Fibroblast of skin of left quadriceps (primary cell): ENCODE measurements at places on chromosomes 6 and 20.
A peak's percentile ranks its signal among the peaks of the same experiment; 100 is the strongest.

GRCh38 chr20:48286601-48287000, 501.3 kb upstream of the SULF2 start:
- no peak for DNase-seq

DNA sequence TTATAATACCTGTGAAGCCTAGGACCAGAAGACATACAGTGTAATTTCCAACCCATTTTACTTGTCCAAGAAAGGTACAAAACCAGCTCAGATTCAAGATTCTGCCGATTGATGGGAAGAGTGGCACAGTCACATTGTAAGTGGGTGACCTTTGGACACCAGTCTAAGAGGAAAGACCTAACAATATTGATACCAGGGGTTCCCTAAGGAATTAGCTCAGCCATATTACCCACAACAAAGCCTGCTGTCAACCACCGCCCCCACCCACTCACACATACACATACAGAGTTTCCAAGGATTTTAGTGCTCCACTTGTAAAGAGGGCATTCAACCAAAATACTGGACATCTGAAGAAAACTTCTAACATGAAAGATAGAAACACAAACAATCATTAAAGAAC, 27.9 kb upstream of the TMEM181 start:
- DNase-seq = no peak

GRCh38 chr20:24134284-24134683, 145.7 kb upstream of the GGTLC1 start:
- no peak for DNase-seq

DNA sequence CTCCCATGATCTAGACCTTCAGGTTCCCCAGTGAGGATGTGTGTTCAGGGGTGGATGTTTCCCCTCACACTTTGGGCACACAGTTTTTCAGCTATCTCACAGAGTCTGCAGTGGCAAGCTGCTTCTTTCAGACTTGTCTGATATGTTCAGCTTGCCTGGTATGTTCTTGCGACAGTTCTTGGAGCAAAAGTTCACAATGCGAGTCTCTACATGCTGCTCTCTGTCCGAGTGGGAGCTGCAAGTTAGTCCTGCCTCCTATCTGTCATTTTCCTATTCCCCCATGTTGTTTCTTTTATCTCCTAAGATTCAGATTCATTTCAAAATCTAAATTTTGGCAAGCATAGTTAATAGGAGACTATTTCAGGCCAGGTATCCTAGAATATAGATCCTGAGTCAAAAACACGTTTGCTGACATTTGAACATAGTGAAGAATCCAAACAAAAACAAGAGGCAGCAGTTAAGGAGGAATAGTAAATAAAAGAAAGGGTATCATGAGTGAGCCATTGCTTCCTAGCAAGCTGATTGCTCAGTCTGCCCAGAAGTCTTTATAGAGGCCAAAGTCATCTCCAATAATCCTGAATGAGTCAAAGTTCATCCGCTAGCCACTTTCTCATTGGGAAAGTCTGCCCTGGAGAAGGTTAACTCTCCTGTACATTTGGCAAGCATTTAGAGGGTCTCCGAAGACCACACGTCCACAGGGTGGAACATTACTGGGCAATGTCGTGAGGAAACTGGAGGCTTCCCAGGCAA, 140.2 kb upstream of the MOCS1 start:
- DNase-seq = no peak

GRCh38 chr20:53774461-53775203, 181.0 kb upstream of the ZNF217 start:
- peak; percentile 84 for DNase-seq

DNA sequence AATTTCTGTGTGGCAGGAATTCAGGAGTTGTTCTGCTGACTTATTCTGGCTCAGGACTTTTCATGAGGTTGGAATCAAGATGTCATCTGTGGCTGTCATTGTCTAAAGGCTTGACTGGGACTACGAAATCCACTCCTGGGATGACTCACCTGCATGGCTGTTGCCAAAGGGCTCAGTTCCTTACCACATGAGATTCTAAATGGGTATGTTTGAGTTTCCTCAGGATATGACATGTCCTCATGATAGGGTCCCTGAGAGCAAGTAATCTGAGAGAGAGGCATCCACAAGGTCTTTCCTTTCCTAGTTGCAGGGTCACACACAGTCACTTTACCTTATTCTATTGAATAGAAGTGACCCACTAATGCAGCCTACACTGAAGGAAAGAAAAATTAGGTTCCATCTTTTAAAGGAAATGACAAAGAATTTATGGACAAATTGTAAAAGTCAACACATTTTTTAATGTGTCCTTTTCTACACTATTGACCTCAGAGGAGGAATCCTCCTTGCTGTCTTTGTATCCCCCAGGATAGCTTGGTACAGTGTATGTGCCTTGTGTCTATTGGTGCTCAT, 1025.0 kb upstream of the GJE1 start:
- DNase-seq = no peak

DNA sequence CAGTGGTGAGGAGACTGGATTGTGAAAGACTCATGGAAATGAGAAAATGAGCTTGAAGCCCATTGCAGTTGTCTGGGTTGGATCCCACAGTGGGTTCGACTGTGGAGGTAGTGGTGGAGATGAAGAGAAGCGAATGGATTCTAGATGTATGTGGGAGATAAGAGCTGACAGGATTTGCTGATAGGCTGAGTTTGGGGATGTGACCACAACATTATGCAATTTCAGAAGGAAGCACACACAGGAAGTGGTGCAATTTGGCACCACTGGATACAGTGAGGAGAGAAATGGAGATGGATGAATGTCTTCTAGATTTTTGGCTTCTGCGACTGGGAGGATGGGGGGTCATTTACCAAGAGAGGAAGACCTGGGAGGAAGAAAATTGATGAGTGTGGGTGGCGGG, 64.4 kb upstream of the MAFB start:
- no peak for DNase-seq

GRCh38 chr6:32700391-32701040, 34.1 kb upstream of the HLA-DQB1 start:
- peak; percentile 19 for DNase-seq

DNA sequence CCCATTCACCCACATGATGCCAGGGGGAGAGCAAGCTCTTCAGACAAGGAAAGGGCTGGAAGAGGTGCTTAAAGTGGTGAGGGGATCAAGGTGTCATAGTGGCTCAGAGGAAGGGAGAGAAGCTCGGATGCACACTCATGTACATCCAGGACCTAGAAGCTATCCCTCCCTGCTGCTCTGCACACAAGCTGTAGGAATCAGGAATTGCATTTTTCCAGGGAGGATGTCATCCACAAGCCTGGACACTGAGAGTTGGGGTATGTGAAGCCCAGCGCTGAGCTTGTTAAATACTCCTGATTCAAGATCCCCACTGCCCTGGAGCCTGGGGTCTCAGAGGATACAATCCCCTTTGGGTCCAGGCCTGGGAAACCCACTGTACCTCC, 85.8 kb upstream of the CCDC167 start:
- no peak for DNase-seq

GRCh38 chr6:4319981-4320683, 184.8 kb upstream of the ECI2 start:
- DNase-seq = peak; percentile 54

DNA sequence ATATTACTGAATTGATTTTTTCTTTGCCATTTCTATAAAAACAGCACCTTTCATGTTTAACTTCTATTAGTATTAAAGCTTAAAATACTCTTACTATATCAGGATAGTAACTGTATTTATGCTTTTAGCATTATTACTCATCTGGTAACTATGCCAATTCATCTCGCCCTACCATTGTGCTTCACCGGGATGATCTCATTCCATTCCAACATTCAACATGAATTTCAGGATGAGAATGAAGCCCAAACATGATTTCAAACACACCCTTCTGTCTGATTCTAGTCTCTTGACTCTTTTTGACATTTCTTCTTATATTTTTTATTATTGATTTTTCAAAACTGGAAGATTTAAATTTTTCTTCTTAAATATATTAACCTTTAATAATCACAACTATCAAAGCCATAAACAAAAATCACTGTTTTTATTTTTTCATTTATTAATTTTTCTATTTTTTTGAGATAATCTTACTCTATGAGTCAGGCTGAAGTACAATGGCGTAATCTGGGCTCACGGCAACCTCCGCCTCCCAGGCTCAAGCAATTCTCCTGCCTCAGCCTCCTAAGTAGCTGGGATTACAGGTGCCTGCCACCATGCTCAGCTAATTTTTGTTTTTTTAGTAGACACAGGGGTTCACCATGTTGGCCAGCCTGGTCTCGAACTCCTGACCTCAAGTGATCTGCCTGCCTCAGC, 46.7 kb downstream of the GJA1 start:
- DNase-seq = peak; percentile 46

DNA sequence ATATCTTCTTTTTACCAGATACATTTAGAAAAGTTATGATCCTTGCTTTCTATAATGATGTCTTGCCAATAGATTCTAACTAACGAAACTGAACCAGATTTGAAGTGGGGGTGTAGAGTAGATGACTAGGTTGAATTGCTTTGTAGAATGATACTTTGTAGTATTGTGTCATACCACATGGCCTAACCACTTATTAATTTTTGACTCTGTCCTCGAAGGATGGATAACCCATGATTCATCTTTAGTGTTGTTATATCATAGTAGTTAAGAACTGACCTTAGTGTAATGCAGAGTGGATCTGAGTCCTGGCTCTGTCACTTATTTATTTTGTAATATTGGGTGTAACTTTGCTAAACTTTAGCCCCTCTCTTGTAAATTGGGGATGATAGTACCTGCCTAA, 4.5 kb downstream of the PHF3 start:
- DNase-seq = no peak

- DNase-seq = no peak
Observed at GRCh38 chr6:126923807-126924206, 194.7 kb upstream of the RSPO3 start.

GRCh38 chr6:20827798-20828197, 293.5 kb downstream of the CDKAL1 start:
- peak; percentile 45 for DNase-seq

DNA sequence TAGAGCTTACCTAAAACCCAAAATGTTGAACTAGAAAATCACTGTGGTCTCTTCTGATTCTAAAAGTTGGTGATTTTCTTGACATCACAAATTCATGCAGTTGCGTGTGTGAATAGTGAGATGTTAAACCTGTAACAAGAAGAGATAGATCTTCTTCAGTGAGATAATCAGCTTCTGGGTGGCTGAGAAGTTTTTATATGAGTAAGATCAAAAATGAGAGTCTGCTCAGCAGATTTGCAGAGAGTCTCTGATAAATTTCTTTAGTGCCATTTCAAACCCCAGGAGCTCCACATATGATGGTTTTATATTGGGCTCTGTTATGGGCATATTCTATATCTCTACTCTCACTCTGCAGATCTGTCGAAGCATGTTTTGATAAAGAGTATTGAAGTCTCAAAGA, 185.4 kb downstream of the ZFAND3 start:
- no peak for DNase-seq

DNA sequence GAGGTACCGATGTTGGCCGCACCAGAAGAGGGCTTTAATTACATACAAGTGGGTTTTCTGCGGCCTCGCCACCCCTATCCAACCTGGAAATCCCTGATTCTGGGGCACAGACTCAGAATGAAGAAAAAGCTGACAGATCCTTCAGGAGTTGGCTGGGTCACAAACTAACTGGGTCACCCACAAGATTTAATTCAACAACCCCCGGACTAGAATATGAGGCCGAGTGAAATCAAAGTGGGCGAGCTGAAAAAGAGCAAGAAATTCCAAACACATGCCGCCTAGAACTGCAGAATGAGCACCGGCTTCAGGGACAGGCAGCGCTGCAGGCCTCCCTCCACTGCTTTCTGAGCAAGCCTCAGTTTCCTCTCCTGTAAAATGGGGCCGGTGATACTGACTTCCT, 30.0 kb downstream of the GRM4 start:
- no peak for DNase-seq

DNA sequence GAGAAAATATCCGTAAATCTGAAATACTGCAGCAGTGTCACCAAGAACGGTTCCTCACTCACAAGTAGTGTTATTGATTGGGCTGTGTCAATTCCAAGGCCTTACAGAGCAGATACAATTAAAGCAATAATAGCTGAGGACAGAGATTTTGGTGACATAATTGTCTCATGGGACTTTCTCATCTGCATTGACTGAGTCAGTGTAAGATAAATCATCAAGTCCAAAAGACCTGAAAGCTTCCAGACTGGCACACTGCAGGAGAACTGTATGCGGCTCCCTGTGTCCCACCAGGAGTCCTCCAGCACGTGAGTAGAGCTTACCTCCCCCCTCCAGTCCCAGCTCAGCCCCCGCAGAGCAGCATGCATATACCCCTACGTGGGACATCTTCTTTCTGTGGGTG, 655.2 kb upstream of the ARID1B start:
- no peak for DNase-seq

DNA sequence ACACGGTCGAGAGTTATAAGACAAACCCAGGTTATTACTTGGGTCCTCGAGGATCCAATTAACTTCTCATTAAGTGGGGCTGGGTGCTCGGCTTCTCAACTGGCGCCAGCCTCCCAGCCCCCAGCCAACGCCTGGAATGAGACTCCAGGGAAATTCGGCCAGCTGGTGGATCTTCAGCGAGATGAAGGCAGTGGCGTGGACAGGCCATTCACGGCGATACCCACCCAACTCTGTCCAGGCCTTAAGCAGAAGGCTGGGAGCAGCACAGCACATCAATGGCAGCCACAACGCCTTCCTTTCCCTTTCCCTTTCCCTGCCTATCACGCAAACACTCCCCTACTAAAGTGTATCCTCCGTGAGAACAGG, 868 bp downstream of the METTL24 start:
- no peak for DNase-seq

- no peak for DNase-seq
Observed at GRCh38 chr6:153720732-153721131, 318.3 kb upstream of the OPRM1 start.

GRCh38 chr6:168583126-168583525, 142.1 kb downstream of the SMOC2 start:
- DNase-seq = no peak

DNA sequence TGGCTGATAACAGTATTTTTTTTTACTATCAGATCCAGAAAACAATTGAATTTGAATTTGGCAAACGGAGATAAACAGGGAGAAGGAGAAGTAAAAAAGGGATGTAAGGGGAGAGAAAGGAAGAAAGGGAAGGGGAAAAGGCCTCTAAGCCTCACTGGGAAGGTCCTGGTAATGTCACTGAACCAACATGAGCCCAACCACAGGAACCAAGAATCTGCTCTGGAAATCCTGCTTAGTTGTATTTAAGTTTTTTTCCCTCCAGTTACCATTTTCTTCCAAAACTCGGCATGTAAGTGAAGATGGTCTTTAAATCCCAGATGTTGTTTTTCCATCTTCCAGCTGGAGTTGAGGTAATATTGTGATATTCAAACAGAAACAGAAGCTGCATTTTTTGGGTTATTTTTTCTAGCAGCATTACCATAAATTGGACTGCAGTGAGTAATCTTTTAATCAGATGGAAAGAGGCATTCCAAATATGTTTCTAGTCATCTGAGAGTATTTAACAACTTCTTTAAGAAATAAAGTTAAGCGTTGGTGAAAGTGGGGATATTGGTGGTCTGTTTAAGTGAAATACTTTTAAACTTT, 91.1 kb downstream of the TXNDC5 start:
- DNase-seq = peak; percentile 51

DNA sequence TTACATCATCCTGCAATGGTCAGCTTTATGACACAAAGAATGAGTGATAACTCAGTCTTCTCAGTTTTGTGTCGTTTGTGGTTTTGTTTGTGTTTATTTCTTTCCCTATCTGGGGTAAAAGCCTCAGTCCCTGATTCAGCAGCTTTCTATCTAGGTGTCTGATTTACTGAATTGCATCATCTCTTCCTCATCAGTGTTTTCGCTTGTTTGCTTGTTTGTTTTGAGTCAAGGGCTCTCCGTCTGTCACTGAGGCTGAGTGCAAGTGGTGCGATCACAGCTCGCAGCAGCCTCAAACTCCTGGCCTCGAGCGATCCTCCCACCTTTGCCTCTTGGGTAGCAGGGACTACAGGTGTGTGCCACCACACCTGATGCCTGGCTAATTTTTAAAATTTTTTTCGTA, 548.9 kb downstream of the PRKN start:
- DNase-seq = no peak
